Bronchial epithelial cell (primary cell): ENCODE measurements at places on chromosomes 6 and 20. TPM values are rescaled to one million over a fixed set of nuclear protein-coding genes. Genes with fewer than 3 reads are reported as not detected.
A peak's percentile ranks its signal among the peaks of the same experiment; 100 is the strongest.

TCF15 gene
- total RNA-seq, result not detected in 2 replicates

CDKAL1 gene
- total RNA-seq, result 13.4 and 16.9 TPM in 2 replicates

ADGRG6 gene
- total RNA-seq, result 12.4 and 20.1 TPM in 2 replicates

DDX43 gene
- 0.26 and 0.64 TPM in 2 replicates for total RNA-seq

LEMD2 gene
- 62.6 and 66.9 TPM in 2 replicates for total RNA-seq

GABRR1 gene
- not detected in 2 replicates for total RNA-seq

PTCHD4 gene
- total RNA-seq, result 1.8 and 2.6 TPM in 2 replicates

MKKS gene
- 5.3 and 7.6 TPM in 2 replicates for total RNA-seq

HCRTR2 gene
- not detected in 2 replicates for total RNA-seq

TMEM74B gene
- total RNA-seq, result 0.38 TPM in 1 of 2 replicates, not detected in the other

GMPR gene
- total RNA-seq, result 0.26 and 0.53 TPM in 2 replicates

LIN28B gene
- not detected in 2 replicates for total RNA-seq

NHSL1 gene
- total RNA-seq, result 6.3 and 12.5 TPM in 2 replicates

DNA sequence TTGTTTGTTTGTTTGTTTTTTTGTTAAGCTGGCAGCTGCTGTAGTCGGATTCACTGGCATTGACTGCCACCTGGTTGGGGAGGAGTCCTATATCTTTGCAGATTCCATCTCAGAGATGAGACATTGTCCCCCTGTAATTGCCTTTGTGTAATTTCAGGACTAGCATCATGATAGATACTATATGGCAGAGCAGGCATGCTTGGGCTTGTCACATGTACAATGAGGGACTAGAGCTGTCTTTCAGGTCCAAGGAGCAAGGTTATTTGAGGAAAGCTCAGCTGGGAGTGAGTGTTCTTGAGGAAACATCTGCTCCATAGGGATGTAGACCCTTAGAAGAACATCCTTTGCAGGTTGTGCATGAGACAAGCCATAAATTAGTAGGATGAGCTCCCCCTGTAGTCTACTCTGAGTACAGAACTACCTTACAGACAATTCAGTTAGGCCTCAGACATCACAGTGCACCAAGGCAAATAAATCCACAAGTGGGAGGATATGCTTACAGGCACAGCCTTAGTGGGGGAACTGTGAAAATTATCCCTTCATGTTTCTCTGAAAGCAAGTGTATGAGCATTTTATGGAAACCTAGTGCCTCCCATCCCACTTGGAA lies 62.1 kb downstream of the BMP2 start:
- peak; percentile 62 for DNase-seq

DNA sequence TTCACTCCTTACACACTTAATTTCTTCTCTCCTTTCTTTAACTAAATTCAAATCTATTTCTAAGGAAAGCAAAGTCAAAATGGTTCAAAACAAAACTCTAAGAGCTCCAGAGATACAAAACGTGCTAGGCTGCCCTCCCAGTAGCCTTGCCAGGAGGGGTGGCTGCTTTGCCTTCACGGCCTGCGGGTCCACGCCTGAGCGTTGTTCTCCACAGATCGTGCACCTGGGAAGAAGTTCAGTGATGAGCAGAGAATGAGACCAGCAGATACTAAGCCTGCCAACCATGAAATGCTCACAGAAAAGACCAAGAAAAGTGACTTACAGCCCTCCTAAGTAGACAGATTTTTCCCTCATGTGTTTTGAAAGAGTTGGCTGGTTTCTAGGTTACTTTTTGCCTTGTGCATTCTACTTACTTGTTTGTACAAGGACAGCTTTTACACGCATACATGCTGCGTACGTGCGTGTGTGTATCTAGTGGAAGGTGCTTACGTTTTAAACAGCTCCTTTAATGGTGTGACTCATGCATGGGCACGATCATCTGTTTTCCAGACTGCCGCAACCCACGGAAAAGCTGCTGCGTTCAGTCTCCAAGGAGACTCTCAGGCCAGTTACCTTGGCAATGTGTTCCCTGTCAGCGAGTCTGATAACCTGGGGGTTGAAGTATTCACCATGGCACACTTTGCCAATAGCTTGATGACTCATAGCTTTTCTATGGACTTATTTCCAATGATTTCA lies 32.4 kb upstream of the PBOV1 start:
- DNase-seq, result peak; percentile 95

GRCh38 chr6:62086047-62086446 lies 200.0 kb downstream of the KHDRBS2 start:
- no peak for DNase-seq

DNA sequence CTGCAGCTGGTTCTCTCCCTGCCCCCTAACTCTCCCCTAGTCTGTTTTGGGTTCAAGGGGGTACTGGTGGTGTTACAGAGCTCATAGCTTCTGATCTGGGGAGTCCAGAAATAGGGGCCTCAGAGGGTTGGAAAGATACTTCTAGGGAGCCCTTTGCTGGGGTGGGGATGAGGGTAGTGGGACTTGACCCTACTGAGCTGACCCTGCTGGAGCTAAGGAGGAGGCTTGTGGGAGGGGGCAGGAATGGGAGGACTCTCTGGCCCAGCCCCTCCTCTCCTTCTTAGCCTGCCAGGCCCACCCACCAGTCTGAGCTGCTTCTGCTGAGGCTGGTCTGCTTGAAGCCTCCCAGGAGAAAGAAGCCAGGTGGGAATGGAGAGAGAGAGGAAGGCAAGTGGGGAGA lies at the start of gene EGFL8:
TSS of gene EGFL8 (plus strand) at position 301 of the 400 bp plus-strand sequence. CDS start 1,571 bp downstream, outside the sequence.
- DNase-seq, result no peak

DNA sequence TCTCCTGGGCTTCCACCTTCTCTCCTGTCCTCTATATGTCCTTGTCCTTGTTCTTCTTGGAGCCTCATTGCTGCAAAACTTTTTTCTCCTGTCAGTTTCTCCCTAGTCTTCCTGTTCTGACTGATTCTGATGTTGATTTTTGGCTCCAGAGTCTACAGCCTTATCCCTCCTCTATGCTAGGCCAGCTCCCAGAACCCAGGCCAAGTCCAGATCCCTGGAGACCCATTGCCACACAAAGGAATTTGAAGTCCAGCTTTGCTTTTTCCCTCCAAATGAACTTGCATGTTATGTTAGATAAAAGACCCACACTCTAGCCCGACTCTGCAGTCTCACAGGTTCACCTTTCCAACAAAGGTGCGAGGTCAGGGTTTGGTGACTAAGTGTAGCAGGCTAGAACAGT lies 203.1 kb downstream of the FNDC1 start:
- DNase-seq, result no peak

- no peak for DNase-seq
These were observed 1.1 kb upstream of the DCBLD1 start for GRCh38 chr6:117481278-117481925.

DNA sequence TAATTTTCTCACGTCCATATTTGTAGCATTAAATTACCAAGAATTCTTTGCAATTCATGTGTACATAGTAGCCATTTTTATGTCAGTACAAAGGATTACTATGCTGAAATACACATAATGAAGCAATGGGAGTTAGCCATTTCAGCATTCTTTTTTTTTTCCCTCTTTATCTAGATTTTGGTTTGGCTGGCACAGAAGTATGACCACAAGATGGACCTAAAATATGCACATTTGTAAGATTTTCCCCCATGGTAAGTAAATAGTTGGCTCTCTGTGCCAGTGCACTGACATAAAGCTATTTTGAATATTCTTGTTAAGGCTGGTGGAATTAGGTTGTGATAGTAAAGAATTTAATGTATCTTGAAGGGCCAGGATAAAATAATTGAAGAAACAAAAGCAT lies 486.1 kb upstream of the BTBD3 start:
- no peak for DNase-seq

GRCh38 chr20:17109307-17109706 lies 117.5 kb upstream of the PCSK2 start:
- no peak for DNase-seq

- DNase-seq, result no peak
These were observed 223.1 kb downstream of the BCAS1 start for GRCh38 chr20:53847139-53847836.

- DNase-seq, result peak; percentile 44
These were observed 314.7 kb upstream of the PRDM1 start for GRCh38 chr6:105771313-105771970.

DNA sequence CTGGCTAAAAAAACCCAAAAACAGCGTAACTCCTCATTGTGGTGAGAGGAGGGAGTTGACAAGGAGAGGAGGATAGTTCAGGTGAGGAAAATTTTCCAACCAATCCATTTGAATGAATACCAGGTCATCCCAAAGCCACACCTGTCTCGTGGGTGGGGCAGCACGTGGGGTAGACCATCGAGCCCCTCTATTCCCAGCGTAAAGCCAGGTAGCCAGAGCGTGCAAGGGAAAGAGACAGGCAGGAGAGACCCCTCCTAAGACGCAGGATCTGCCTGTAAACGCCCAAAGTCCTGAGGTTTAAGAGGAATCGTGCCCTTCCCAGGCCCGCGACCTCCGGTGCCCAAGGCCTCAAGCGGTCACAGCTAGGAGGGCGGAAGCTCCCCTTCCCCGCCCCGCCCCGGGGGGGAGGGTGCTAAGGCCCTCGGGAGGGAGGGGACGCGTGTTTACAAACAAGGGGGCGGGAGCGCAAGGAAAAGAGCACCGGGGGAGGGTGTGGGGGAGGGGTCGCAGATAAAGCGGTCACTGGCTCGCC lies 712 bp downstream of the RXRB start:
- peak; percentile 38 for DNase-seq

GRCh38 chr6:129764761-129765407 lies 54.9 kb upstream of the ARHGAP18 start:
- no peak for DNase-seq

- DNase-seq, result peak; percentile 44
These were observed 577 bp upstream of the SCAND1 start for GRCh38 chr20:35954907-35955251.

DNA sequence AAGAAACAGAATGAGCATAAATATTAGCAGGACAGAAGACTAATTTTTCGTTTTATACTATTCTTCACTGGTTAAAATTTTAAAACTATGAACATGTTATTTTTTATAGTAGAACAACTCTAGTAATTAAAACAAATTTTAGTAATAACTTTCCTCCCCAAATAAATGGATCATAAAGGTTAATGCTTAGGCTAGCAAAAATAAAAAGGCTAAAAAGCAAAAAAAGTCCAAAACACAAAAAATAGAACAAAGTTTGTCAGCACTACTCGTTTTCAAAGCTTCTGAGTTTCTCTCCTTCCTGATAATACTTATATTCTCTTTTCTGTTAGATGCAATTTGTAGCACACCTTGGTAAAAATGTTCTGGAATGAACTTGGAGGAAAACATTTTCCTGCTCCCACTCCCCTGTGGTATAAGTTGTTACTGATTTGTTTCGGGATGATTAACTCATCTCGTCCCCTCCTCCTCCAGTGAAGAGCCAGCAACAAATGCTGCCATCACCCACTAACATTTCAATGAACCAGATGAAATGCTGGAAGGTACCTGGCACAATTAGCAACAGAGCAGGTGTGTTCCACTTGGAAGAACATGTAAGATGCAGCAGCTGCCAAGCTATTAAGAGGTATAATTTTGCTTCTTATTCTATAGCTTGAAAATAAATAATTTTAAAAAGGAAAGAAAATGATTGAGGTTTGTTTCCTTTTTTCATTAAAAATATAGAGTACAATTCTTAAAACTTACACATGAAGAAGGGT lies 130.5 kb downstream of the MYB start:
- DNase-seq, result no peak

DNA sequence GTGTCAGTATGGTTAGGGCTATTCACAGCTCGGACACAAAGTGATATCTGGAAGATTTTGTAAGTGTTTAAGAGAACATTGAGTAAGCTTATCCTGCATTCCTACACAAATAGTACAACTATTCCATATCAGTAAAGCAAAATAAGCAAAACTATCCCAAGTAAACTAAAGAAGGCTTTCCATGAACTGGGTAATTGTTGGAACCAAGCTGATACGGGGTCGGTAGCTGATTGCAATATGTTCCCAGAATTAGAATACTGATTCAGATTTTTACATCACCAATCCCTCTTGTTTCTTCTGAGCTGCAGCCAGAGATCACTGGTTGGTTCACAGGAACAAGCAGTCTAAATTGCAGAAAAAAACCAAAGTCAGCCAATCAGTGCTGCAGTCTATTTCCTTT lies 54.1 kb downstream of the CDS2 start:
- no peak for DNase-seq

DNA sequence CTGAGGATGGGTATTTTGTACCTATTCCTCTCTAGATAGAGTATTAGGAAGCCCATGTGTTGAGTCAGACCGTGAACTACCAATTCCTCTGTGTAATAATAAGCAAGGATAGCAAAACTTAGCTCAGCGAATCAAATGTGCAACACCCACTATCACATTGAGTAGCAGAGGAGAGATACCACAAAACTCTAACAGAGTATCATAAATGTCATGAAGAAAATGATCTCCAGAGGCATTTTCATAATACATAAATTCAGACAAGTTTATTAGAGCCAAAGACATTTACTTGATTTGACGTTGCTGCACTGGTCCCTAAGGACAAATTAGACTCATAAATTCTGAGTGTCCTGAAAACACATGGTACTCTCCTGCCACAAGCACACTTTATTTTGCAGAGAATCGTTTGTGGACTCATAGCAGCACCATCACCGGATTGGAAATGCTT lies 245.2 kb downstream of the HAO1 start:
- no peak for DNase-seq

DNA sequence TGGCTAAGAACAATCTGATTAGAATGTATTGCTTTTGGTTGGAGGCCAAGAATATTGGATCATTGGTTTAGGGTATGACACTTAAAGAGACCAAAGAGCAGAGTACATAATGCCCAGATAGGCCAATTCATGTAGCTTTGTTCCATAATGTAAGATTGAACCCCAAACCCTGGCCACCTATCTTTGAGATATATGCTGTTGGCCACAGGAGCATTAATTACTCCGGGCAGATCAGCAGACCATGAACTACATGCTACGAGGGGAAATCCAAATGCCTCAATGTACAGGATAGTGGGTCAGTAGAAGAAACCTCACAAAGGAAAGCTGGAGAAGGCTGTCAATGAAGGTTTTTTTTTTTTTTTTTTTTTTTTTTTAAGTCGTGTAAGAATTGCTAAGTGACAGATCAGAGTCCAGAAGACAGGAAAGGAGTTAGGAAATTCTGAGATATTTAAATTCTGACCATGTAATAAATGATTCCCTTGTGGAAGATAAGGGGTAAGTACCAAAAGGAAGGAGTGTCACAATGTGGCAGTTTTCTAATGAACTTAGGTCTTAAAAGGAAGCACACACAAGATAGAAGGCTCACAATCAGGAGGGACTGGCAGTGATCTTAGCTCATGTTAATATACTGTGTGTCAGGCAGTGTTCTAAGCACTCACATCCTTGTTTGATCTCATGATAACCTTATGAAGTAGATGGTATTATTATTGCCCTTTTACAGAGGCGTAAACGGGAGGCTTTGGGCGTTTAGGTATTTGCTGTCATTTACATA lies 61.4 kb downstream of the CARMIL1 start:
- no peak for DNase-seq

DNA sequence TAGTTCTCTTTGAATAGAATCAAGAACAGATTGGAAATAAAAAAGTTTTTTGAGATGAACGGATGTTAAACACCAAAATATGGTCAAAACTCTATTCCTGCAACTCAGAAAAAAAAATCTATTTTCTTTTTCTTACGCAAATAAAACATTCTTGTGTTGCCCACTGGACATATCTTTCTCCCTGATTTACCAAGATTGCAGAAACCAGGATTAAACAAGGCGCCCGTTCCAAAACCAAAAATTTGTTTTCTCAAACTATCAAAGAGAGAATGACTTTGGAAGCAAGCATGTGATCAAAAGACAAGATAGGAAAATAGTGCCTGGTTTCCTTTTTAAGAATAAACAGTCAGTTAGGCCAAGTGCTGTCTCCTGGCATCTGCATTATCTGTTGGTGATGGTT lies 273.1 kb downstream of the CLIC5 start:
- no peak for DNase-seq
